ENCODE measurements at places on chromosomes 6 and 20. TPM values are rescaled to one million over a fixed set of nuclear protein-coding genes. Genes with fewer than 3 reads are reported as not detected.

Gene MRAP2
- not detected for total RNA-seq

Gene AKAP7
- total RNA-seq: 7.3 TPM

Gene SOBP
- total RNA-seq: 0.25 TPM

Gene TAB2
- total RNA-seq: 66.7 TPM

Gene THBD
- not detected for total RNA-seq

Gene TMEM14B
- total RNA-seq: 78.7 TPM

Gene RPP40
- 8.2 TPM for total RNA-seq

Gene CGA
- not detected for total RNA-seq

Gene TBXT
- total RNA-seq: not detected

Gene LY6G5C
- total RNA-seq: 1.4 TPM

Gene WFDC2
- total RNA-seq: 1.0 TPM

Gene GPR6
- total RNA-seq: not detected
